ENCODE measurements at places on chromosomes 3 and 15.

GRCh38 chr15:92184679-92185230 lies 208.9 kb upstream of the ST8SIA2 start:
- DNase-seq: no peak

DNA sequence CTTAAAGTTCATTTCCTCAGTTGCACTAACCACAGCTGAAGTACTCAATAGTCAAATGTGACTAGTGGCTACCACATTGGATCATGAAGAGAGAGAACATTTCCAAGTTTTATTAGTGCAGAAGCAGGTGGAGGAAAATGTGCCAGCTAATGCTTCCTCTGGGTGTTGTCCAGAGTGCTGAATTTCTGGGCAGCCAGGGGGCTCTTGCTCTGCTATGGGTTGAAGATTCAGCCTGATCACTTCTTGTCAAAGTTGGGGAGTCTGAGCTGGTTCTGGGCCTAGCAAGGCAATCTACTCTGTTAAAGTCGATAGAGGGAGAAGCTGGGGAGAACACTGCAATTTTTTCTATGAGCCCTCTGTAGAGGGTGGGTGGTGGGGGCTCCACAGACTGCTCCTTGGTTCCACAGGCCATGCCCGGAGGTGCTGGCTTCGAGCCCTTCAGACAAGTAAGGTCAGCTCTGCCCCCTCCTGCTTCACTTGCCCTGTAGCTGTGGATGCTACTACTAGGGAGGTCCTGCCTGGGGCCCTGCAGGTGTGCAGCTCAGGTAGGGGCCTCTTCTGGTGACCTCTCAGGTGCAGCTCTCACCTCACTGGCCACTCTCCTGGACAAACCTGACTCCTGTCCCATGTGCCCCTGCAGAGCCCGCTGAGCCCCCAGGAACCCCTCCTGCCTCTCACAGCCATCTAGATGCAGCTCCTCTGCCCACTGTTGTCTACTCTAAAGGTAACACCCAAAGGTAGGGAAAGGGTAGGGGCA lies 8.2 kb downstream of the ALG3 start:
- no peak for DNase-seq

DNA sequence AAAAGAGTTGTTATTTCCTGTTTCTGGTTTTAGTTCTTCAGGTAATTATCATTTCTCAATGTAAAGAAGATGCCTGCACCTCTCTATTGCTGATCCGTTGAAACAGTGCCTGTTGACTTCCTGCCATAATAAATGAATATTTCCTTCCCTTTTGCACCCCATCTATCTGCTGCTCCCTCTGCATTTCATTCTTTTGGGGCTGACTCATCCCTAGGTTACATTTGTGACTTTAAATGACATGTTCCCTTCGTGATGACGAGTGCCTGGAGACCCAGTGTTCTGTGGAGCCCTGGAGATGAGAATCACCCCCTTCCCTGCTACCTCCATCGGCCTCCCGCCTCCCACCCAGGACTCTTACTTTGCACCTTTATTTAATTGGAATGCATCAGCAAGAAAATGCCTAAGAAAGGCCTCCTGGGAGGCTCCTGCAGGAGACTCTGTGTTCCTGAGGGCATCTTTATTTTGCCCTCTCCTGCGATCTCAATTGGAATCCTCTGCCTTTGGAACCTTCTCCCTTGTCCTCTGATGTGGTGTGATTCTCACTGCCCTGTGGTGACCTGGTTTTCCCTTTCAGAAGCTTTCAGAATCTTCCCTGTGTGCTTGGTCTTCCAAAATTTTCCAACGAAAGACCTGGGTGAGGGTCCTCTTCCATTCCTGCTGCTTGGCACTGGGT lies 13.7 kb downstream of the LRRK1 start:
- DNase-seq: no peak

DNA sequence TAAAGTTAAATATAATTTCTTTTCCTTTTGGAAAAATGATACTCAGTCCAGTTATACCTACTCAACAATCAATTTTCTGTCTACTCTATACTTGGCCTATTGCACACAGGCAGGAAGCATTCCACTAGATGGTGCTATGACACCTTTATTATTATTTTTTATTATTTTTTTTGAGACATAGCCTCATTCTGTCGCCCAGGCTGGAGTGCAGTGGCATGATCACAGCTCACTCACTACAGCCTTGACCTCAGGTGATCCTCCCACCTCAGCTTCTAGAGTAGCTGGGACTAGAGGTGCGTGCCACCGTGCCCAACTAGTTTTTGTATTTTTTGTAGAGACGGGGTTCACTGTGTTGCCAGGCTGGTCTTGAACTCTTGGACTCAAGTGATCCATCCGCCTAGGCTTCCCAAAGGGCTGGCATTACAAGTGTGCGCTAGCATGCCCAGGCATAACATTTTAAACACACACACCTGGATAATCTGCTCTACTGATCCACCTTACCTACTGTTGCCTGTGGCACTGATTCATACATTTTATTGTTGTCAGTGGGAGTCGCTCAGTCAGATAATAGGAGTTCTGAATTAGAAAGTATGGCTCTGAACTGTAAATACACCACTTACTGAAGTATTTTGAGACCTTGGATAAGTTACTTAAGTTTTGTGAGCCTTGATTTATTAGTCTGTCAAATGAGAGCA lies 56.2 kb downstream of the EIF3J start:
- no peak for DNase-seq

GRCh38 chr3:103295974-103296570 lies 861.3 kb downstream of the ZPLD1 start:
- DNase-seq: no peak

GRCh38 chr15:69435985-69436384 lies 16.6 kb upstream of the RPLP1 start:
- no peak for DNase-seq

DNA sequence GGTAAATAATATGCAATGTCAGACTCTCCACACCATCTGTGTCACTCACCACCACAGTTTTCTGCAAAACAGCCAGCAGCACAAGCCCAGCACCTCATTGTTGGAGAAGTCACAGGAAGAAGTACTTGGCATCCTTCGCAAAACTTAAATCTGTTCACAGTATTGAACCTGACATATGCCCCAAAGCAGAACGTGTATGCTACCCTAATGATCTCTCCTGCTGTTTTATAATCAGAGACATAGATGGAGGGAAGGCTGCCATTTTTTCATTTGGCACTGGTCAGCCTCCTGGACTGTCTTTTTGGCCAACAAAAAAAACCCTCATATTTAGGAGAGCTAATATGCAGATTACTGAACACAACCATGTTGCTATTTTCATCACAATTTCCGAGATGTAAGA lies 1272.9 kb downstream of the ROBO1 start:
- no peak for DNase-seq

DNA sequence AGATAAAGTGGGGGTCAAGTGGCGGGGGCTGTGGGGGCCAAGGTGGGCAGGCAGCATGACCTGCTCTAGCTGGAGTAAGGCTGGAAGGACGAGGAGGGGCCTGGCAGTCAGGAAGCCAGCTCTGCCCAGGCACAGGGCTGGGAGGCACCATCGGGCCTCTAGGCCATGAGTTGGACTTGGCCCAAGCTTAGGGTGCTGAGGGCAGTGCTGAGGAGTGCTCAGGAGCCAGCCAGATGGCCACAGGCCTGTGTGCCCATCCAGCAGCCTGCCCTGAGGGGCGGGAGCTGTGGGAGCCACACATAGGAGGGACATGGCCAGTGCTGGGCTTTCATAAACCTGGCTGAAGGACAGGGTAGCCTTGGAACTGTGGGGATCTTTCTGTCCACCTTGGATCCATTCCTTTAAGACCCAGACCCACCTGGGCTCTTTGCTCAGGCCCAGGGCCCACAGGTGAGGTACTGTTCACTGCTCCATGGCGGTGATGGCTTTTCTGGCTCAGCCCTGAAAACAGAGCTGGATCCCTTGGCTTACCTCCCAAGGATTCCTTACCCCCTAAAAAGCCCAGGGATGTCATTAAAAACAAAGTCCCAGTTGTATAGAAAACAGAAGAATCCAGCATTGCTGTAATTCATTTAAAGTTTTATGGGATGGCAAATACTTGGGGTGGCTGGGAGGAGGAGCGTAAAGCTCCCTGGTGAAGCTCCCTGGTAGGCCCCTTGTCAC lies 137.0 kb downstream of the DNAJB8 start:
- DNase-seq: no peak

DNA sequence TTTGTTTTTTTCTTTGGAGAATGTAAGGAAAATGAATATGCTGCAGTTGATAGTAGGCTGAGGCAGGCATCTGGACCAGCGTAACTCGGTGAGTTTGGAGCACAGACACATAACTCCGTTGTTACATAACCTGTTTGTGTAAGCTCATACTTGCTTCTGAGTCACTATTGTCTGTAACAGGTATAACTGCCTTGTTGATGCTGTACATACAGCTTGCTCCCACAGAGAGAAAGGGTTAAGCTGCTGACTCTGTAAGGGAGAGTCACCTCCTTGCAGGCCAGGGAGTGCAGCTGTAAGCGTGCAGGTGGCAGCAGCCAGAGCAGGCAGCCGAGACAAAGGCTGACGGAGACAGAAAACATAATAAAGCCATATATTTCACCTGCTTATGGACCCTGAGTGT lies 20.4 kb downstream of the RETNLB start:
- no peak for DNase-seq

DNA sequence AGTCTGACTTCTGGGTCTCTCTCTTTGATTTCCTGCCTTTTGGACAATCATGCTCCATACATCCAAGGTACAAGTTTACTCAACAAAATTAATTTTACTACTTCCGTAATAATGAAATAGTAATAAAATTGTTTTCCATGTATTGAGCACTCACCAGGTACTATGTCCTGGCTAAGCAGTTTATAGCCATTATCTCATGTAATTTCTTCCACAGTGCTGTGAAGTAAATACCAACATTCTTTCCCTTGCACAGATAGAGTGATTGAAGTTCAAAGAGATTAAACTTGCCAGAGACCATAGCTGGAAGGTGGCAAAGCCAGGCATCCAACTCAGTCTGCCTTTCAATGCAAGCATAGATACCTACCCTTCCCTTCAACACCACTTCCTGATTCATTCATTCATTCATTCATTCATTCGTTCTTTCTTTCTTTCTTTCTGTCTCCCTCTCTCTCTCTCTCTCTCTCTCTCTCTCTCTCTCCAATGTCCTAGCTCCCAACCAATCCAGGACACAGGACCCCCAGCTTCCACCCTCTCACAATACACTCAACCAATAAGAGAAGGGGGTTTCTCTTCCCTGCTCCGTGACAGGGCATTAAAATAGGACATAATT lies 12.4 kb downstream of the THRB start:
- no peak for DNase-seq

DNA sequence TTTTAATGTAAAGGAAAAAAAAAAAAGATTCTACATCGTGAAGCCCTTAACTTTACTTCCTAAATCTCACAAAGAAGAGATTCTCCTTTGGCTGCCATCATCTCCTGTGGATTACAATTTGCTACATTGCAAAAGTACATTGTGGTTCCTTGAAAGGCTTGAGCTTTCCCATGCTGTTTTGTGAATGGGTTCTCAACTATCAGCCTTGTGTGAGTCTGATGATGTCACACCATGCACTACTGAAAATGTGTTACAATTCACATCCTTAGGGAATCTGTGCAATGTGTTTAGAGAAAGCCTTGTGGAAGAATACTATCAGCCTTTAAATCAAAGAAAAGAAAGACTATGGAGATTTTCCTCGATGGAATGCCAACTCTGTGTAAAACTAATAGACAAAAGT lies 510.0 kb upstream of the ALCAM start:
- DNase-seq: no peak

GRCh38 chr3:159904911-159905310 lies 83.7 kb upstream of the IL12A start:
- no peak for DNase-seq

DNA sequence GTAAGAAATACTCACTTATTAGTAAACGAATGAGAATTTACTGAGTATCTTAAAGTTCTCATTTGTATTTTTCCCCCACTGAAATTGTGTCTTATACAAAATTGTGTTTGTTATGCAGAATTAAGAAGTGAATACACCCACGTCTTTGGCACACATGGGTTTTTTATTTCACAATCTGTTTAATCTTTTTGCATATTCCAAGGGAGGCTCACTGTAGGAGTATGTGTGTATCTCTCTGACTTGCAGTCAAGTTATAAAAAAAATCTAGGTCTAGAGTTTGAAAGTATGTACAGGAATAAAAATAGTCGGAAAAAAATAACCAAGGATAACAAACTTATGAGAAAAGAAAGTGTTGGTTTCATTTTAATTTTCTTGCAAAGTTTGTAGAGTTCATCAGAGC lies 255.2 kb downstream of the PDCD6IP start:
- no peak for DNase-seq

GRCh38 chr3:4750306-4750968 lies 228.8 kb upstream of the BHLHE40 start:
- DNase-seq: no peak

DNA sequence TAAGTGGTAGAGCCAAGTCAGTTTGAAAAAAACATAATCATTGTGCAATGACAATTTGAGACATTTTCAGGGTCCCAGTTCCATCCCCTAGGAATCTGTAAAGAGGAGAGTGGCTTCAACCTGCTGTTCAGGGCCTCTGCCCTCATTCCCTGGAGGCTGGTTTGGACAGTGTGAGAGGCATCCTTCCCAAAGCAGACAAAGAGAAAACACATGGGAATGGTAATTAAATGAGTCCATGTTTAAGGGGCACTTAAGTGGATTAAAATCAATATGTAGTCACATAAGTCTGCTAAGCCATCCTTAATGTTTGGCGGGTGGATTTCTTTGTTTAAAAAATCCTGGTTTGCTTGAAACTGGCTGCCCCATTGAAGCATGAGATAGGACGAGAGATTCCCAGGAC lies 146.3 kb upstream of the CTDSPL start:
- DNase-seq: no peak

- DNase-seq: no peak
These were observed 42.5 kb downstream of the CAPN3 start for GRCh38 chr15:42401544-42402454.

- no peak for DNase-seq
These were observed 22.0 kb upstream of the CHCHD6 start for GRCh38 chr3:126682009-126682408.

- DNase-seq: no peak
These were observed 92.8 kb upstream of the UBE2E1 start for GRCh38 chr3:23712656-23713559.

DNA sequence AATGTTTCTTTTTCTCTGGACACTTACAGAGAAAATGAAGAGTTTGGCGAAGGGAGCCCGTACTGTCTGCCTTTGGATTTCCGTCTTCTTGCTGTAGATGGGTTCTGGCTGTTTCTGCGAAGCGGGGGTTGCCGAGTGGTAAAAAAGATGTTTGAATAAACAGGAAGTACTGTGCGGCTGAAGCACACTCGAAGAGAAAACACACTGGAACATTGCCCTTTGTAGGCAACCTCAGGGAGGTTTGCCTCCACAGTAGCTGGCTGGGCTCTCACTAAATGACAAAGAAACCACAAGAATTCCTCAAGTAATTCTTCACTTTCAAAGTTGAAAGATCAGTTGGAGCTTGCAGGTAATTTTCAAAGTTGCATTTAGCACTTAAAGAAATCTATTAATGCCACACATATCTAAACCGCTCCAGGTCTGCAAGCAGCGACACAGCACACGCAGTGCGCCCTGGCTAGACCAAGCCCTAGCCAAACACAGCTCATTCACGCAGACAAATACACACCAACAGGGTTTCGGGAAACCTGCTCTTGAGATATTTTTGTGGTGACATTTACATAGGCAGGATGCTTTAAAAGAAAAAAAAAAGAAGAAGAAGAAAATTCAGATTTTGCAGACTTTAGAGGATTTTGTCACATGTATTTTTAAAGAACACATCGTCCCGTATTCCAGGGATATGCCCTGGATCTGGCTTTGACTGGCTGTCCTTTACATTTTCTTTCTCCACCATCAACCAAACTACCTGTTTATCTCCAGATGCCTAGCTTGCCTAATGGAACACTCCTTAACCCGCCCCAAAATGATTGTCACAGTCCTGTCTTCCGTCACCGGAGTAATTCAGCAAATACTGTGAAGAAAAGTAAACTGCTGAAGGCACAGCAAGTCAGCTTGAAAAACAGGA lies 452.8 kb downstream of the FOXP1 start:
- no peak for DNase-seq
